Activated CD4-positive, alpha-beta memory T cell treated with anti-CD3 and anti-CD28 coated beads, Interleukin-2, amount 10 ng/mL, durations not matched to agents 7 days and 5 days (primary cell): ENCODE measurements at places on chromosomes 7 and 10. TPM values are rescaled to one million over a fixed set of nuclear protein-coding genes. Genes with fewer than 3 reads are reported as not detected.
A peak's percentile ranks its signal among the peaks of the same experiment; 100 is the strongest.

DNA sequence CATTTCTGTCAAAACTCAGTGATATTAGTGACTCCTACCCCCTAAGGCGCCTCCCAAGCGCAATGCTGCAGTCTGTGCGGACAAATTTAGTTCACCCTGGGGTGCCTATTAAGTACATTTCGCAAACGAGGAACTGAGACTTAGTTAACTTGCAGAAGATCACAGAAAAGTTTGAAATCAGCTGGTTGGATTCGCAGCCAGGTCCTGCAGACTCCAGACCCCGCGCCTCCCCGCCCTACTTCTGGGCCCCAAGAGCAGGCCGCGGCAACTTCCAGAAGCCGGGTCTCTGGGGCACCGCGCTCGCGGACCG, 588 bp downstream of the CYREN start:
- DNase-seq: no peak

GRCh38 chr10:112950714-112951358, 789 bp downstream of the TCF7L2 start:
- peak; percentile 19 for DNase-seq

Gene PPP2R2D
- total RNA-seq: 40.3 TPM

GRCh38 chr7:147199868-147200267, 1083.3 kb downstream of the CNTNAP2 start:
- no peak for DNase-seq

GRCh38 chr10:78207216-78207615, 173.6 kb downstream of the RPS24 start:
- DNase-seq: no peak

GRCh38 chr10:74900297-74900696, 73.9 kb downstream of the KAT6B start:
- peak; percentile 57 for DNase-seq

DNA sequence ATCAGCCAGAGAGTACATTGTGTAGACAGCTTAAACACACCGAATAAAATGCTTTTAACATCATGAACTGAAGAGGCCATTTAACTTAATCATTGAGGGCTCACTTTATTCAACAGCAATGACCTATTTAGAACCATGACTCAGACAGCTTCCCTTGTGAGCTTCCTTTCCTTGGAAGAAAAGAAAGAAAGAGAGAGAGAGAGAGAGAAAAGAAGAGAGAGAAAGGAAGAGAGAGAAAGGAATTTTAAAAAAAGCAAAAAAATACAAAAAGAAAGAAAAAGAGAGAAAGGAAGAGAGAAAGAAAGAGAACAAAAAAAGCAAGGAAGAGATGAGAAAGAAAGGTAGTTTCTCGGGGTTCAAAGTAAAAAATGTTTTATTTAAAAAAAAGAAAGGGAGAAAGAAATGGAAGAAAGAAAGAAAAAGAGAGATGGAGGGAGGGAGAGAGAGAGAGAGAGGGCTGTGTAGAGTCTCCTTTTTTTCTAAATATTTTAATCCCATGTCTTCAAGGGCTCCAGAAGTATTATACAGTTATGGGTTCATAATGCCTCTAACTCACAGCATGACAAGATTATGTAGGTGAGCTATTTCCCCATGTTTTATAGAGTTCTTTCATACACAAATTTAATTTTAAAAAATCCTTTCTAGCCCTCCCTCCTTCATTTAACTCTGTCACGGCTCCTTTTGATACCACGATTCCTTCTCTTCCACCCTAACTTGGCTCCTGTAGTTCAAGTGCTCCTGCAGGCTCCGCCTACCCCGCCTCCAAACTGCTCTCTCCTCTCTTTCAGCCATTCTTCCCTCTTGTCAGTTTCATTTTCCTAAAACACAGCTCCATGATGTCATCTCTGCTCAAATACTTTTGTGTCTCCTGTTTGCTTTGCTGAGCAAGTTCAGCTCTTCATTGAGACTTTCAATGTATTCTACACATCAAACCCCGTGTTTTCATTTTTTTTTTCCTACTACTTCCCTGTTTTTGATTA, 85.5 kb downstream of the PRTFDC1 start:
- DNase-seq: no peak

Gene PPP1R9A
- not detected for total RNA-seq

GRCh38 chr7:38438970-38439369, 165.5 kb upstream of the TARP start:
- DNase-seq: no peak

- DNase-seq: no peak
Measured at GRCh38 chr10:65548001-65548400, 1377.8 kb upstream of the LRRTM3 start.

- DNase-seq: no peak
Measured at GRCh38 chr7:42244828-42245227, 7.8 kb upstream of the GLI3 start.

DNA sequence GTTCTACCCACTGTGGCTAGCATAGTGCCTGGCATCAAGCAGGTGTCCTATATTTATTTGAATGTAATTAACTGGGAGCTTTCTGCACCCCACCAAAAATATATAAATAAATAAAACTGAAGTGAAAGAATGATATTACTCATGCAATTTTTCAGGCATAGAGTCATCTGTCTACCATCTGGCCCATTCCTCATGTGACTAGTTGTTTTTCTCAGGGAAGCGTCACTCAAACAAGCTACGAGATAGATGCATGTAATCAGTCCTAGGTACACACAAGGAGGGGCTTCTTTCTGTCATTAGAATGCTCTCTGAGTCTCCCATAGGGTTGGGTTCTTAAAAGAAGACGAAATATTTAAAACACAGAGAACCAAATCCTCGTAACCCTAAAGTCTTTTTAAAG, 255.5 kb upstream of the KMT2E start:
- DNase-seq: no peak

Gene RAMP3
- not detected for total RNA-seq

- no peak for DNase-seq
Measured at GRCh38 chr10:91196268-91197048, 24.0 kb upstream of the PCGF5 start.

Gene GIMAP5
- 83.9 TPM for total RNA-seq

GRCh38 chr10:57979956-57980355, 287.7 kb downstream of the IPMK start:
- no peak for DNase-seq

Gene GAD2
- not detected for total RNA-seq

Gene TFR2
- total RNA-seq: 9.2 TPM

Gene PDAP1
- total RNA-seq: 103 TPM

GRCh38 chr7:137120690-137121089, 222.8 kb downstream of the PTN start:
- DNase-seq: no peak

Gene PCDH15
- not detected for total RNA-seq

- no peak for DNase-seq
Measured at GRCh38 chr7:73429622-73430505, 3.7 kb upstream of the FZD9 start.

GRCh38 chr7:117478836-117479224, 995 bp upstream of the CFTR start:
- no peak for DNase-seq

Gene GIMAP4
- 277 TPM for total RNA-seq

DNA sequence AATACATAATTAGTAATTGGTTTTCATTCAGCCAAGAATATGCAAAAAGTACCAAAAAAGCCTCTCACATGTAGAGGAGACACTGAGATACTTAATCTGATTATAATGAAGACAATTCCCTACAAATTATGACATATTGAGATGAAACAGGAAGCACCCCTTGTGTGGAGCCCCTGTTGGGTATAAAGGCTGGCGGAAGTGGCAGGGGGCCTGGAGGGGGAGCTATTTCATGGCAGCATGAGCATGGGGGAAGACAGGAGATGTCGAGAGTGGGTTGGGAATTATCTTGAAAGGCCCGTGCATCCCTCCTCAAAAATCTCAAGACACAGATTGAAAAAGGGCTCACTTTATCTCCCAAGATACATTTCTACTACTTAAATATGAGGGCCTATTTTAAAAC, 96.9 kb downstream of the PIP4K2A start:
- no peak for DNase-seq

- no peak for DNase-seq
Measured at GRCh38 chr10:73909540-73910115, 1.3 kb upstream of the PLAU start.

- DNase-seq: no peak
Measured at GRCh38 chr7:152162287-152162686, 136.8 kb downstream of the GALNT11 start.

DNA sequence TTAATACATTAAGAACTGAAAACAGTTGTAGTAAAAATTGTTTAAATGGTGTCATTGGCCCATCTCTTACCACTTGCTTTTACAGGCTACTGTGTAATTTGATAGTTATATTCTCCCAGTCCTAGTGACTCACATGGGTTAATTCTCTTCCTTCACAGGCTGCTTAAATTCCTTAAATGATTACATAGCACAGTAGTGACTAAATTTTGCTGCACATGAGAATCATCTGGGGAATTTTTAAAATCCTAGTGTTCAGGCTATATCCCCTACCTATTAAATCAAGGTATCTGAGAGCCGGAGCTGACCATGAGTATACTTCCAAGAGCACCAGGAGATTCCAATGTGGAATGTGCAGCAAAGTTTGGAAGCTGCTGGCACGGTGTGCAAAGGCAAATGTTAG, 45.3 kb upstream of the ZNF800 start:
- DNase-seq: no peak

Gene AGR2
- not detected for total RNA-seq

Gene MRPL32
- total RNA-seq: 47.4 TPM

GRCh38 chr7:14902589-14903067, at the start of gene DGKB:
Gene DGKB (minus strand): TSS chr7:14902751.
- DNase-seq: no peak

Gene KIF11
- total RNA-seq: 78.5 TPM

DNA sequence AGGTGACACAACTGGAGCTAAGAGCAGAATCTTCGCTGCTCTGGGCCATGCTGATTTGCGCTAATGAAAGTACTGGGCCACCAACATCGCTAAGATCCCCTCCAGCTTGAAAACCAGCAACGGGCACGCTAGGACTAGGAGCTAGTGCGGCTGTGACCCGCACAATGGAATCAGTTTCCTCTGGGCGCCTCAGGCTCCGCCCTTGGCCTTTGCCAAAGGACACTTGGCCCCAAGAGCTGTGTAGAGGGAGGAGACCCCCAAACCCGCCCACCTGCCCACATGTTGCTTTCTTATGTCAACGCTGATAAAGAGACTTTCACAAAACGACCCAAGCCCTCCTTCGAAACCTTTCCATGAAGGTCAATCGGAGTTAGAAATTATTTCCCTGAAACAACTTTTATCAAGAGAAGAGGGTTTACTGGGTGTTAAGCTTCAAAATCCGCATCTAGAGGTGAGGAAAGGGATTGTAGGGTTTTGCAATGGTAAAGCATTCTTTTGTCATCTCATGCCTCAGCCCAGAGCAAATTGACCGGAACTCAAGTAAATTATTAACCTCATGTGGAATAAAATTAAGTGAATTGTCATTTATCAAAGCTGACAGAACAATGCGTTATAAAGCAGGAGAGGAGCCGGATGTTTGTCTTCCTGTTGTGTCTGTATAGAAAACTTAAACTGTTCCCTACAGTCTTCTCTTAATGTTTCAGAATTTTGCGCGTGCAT, 9.4 kb downstream of the ABCB5 start:
- no peak for DNase-seq

DNA sequence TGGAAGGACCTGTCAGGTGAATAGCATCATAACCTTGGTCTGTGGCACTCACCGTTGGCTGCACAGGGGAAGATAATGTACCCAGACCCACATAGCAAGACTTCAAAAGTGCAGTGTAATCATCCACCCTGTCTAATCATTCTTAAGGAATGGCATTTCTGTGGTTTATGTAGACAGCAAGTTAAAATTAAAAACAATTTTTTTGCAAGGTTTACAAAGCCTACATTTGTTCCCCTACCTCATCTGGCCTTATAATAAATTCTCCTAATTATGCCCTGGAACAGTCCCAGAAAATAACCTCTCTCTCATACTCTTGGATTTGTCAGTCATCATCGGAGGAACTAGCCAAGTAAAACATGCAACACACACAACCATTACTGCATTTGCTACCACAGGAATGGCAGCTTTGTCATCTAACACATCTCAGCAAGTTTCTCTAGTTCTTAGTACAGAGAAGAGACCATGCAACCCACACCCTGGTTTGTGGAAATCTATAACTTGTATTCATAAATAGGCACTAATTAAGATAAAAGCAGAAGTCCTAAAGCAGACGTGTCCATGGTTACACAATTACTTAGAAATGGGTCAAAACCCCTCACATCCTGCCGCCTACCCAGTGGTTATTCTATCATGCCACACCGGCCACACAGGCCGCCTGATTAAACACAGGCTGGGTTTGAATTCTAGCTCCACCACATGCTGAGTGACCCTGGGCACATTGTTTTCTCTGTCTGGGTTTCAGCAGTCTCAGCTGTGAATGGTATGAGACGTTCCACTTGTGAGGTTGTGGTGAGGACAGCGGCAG, 19.1 kb downstream of the ABLIM1 start:
- no peak for DNase-seq

DNA sequence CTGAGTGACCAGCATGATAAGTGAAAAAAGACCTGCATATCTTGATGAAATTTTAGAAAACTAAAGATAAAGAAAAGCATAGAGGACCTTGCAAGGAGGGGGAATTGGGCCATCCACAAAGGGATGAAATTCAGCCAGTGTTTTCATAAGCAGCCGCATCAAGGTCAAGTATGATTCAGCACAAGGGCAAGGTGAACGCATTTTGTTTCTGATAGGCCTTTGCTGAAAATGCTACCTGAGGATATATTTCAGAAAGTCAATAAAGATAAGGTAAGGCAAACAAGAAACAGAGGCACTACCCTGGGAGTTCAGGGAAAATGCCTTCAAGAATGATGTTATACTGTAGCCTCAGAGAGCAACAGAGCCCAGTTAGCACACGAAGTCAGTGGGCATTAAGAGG, 55.0 kb upstream of the SHH start:
- DNase-seq: no peak

DNA sequence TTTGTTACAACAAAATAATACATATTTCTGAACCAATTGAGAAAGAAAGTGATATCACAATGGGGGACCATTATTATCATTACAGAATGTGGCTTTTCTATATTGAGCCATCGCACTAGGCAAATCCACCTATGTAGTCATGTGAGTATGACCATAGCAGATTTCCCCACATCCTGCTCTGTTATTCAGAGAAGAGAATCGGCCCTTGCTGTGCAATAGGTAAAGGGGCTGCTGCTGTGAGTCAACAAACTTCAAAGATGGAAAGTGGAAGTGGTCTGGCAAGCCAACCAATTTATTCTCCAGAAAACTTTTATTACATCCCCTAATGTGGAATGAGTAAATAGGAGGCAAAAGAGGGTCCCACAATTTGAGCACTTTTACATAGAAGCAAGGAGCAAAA, 573.4 kb downstream of the ETV1 start:
- DNase-seq: no peak

DNA sequence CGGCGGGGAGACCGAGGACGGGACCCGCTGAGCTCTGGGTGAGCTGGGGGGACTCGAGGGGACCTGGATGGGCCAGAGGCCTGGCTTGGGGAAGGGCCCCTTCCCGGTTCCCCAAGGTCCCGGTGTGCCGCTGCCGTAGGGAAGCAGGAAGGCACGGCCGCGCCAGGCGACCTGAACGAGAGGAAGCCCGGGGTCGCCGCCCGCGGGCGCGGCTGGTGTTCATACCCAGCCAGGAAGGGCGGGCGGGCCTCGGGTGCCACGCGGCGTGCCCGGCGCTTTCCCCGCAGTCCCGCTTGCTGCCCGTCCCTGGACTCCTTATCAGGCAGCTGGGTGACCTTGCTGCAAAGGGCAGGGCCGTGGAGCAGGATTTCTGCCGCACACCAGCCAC, 38.0 kb downstream of the ZNF777 start:
- DNase-seq: peak; percentile 38

Gene MYPN
- not detected for total RNA-seq

- no peak for DNase-seq
Measured at GRCh38 chr7:27735165-27735564, 4.8 kb upstream of the TAX1BP1 start.

- DNase-seq: no peak
Measured at GRCh38 chr10:33272635-33273034, 61.8 kb downstream of the NRP1 start.

Gene GCK
- not detected for total RNA-seq

Gene SPDYE16
- 0.18 TPM for total RNA-seq
